Neural crest cell (in vitro differentiated cells): ENCODE measurements at places on chromosomes 5 and 9. TPM values are rescaled to one million over a fixed set of nuclear protein-coding genes. Genes with fewer than 3 reads are reported as not detected.

DNA sequence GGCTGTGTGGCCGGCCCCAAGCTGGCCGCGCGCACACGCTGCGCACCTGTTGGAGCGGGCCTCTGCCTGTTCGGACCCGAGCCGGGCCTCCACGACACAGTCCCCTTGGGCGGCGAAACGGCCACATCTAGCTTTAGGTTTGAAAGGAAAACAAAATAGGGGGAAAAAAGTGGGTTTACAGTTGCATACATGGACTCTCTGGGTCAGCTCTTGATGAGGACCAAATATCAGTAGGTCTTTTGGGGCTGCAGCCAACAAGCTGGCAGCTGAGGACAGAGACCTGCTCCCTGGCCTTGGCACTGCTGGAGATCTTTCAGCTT is 20.7 kb downstream of the IGIP start:
- DNase-seq, result no peak

- no peak for DNase-seq
Observed at GRCh38 chr5:122736086-122736845, 38.6 kb upstream of the SNX2 start.

LAMC3 gene
- total RNA-seq, result 2.8 and 4.0 TPM in 2 replicates

- no peak for DNase-seq
Observed at GRCh38 chr5:6393596-6394194, 15.3 kb upstream of the MED10 start.

FOXD4L3 gene
- not detected in 2 replicates for total RNA-seq

ARL14EPL gene
- not detected in 2 replicates for total RNA-seq

SIT1 gene
- 0.33 TPM in 1 of 2 replicates, not detected in the other for total RNA-seq

DNA sequence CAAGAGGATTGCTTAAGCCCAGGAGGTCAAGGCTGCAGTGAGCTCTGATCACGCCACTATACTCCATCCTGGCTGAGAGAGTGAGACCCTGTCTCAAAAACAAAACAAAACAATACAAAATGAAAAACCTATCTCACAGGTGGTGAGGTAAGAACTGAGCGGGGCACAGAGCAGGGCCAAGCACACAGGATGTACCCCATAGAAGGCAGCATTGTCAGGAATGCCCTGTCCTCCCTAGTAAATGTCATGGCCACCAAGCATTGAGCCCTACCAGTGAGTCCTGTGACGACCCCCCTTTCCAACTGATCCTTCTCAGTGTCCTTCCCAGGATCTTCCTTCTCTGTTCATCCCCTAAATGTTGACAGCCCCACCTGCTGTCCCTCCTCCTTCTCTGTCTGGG is 44.6 kb upstream of the ALDH1B1 start:
- no peak for DNase-seq
